ENCODE measurements at places on chromosomes 2 and 18. TPM values are rescaled to one million over a fixed set of nuclear protein-coding genes. Genes with fewer than 3 reads are reported as not detected.

GRCh38 chr18:10791169-10791831 lies 265.5 kb downstream of the NAPG start:
- peaks cover 24% of the 10 kb centered on the region for H3K27me3 ChIP-seq
- H3K4me1 ChIP-seq: peaks cover 2% of the 10 kb centered on the region
- H3K4me3 ChIP-seq: no peak overlapping the region
- no peak overlapping the region for H3K27ac ChIP-seq
- DNase-seq: no peak
- H3K36me3 ChIP-seq: no peaks in the 10 kb centered on the region

Gene ADAM23
- total RNA-seq: 0.32 TPM

Gene SERPINB12
- total RNA-seq: not detected

GRCh38 chr2:119591523-119591922 lies 47.3 kb downstream of the CFAP221 start:
- no peak for DNase-seq
- peaks cover 10% of the 10 kb centered on the region for H3K27me3 ChIP-seq
- no peaks in the 10 kb centered on the region for H3K4me1 ChIP-seq
- no peak overlapping the region for H3K27ac ChIP-seq
- H3K4me3 ChIP-seq: no peak overlapping the region

DNA sequence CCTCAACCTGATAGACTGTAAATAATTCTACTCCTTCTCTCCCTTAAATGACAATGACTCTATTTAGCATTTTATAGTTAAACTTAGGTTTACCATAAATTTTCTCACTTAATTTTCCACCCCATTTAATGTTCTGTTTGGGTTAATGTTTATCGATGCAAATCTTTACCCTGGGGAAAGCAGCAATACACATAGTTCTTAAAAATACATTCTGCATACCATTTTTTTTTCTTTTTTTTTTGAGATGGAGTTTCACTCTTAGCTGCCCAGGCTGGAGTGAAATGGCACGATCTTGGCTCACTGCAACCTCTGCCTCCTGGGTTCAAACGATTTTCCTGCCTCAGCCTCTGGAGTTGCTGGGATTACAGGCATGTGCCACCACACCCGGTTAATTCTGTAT lies 14.0 kb downstream of the STAM2 start:
- peaks cover 25% of the 10 kb centered on the region for H3K36me3 ChIP-seq
- no peaks in the 10 kb centered on the region for H3K27me3 ChIP-seq
- no peak overlapping the region for H3K4me3 ChIP-seq
- H3K27ac ChIP-seq: no peak overlapping the region
- H3K4me1 ChIP-seq: peaks cover 8% of the 10 kb centered on the region

GRCh38 chr18:50410894-50411293 lies 36.0 kb downstream of the SKA1 start:
- DNase-seq: no peak
- H3K27me3 ChIP-seq: peaks cover 50% of the 10 kb centered on the region
- H3K4me1 ChIP-seq: no peaks in the 10 kb centered on the region
- no peak overlapping the region for H3K4me3 ChIP-seq
- no peak overlapping the region for H3K27ac ChIP-seq
- H3K36me3 ChIP-seq: no peaks in the 10 kb centered on the region

DNA sequence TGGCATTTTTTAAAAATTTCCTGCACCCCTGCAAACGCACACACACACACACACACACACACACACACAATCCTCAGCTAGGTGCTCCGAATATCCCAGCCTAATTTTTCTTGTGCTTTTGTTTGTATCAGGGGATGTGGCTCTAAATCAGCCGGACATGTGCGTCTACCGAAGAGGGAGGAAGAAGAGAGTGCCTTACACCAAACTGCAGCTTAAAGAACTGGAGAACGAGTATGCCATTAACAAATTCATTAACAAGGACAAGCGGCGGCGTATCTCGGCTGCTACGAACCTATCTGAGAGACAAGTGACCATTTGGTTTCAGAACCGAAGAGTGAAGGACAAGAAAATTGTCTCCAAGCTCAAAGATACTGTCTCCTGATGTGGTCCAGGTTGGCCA lies 1.8 kb downstream of the HOXD13 start:
- peaks cover 3% of the 10 kb centered on the region for H3K36me3 ChIP-seq
- DNase-seq: no peak
- no peak overlapping the region for H3K27ac ChIP-seq
- peak overlapping the region; percentile 3 for H3K4me3 ChIP-seq
- peaks cover 18% of the 10 kb centered on the region for H3K4me1 ChIP-seq

DNA sequence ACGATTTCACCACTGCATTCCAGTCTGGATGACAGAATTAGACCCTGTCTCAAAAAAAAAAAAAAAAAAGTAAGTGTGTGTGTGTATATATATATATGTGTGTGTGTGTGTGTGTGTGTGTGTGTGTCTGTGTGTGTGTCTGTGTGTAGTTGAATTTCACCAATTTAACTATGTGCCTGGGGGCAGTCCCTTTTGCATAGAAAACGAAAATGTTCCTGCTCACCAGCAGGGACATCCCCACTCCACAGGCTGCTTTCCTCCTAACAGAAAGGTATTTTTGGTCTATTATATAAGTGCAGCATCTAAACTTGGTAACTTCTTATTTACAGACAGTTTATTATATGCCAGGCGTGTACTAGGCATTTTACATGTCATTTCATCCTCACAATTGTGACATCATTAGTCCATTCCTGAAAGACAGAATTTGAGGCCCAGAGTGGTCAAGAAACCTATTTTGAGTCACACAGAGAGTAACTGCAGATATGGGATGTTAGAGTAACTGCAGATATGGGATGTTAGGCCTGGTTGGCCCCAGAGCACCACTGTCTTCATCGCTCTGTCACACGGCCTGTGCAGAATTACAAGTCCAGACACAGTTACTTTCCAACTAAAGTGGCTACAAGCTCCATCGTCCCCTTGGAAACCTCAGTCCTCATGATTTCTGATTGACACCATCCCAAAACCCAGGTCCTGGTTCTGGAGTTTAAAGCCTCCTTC lies 9.3 kb upstream of the TTL start:
- no peak overlapping the region for H3K27ac ChIP-seq
- DNase-seq: peak; percentile 35
- peaks cover 12% of the 10 kb centered on the region for H3K27me3 ChIP-seq

DNA sequence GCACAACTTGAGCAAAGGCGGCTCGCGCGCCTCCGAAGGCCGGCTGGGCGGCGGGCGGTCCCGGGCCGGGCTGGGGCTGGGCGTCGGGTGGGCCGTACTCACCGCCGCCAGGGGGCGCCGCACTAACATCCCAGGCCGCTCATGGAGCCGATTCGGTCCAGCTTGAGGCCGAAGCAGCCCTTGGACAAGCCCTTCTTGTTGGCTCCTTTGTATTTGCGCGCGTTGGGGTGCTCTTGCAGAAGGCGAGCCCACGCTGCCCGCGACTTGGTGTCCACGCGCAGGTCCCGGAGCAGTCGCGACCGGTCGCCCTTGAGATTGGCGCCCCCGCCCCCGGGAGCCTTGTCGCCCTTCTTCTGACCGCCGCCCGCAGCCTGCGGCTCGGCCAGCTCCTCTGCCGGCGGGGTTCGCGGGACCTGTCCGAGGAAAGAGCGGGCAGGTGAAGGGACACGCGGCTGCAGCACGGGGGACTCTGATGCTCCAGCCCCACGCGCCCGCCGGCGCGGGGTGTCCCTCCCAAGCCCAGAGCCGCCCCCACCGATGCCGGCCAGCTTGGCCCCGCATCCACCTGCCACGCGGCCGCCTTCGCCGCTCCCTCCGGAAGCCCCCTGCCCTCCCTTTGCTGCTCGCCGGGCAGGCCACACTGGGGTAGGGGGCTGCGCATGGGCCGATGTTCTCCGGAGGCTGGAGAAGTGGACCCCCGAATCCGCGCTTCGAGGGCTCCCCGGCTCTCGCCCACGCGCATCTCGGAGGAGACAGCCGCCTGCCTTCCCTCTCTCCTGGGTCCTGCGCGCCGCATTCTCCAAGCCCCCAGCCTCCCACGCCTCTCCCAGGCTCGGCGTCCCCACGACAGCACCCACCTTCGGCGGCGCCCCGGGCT lies 655 bp downstream of the NPPC start:
- no peaks in the 10 kb centered on the region for H3K36me3 ChIP-seq
- peak overlapping the region; percentile 43 for H3K4me3 ChIP-seq
- H3K27ac ChIP-seq: no peak overlapping the region
- DNase-seq: peak; percentile 73
- peaks cover 9% of the 10 kb centered on the region for H3K4me1 ChIP-seq

- no peak overlapping the region for H3K4me3 ChIP-seq
- peaks cover 5% of the 10 kb centered on the region for H3K27me3 ChIP-seq
- DNase-seq: no peak
- no peaks in the 10 kb centered on the region for H3K4me1 ChIP-seq
- no peaks in the 10 kb centered on the region for H3K36me3 ChIP-seq
- no peak overlapping the region for H3K27ac ChIP-seq
These were observed 18.4 kb downstream of the KCNK3 start for GRCh38 chr2:26710743-26711456.

Gene ATF2
- total RNA-seq: 62.4 TPM

DNA sequence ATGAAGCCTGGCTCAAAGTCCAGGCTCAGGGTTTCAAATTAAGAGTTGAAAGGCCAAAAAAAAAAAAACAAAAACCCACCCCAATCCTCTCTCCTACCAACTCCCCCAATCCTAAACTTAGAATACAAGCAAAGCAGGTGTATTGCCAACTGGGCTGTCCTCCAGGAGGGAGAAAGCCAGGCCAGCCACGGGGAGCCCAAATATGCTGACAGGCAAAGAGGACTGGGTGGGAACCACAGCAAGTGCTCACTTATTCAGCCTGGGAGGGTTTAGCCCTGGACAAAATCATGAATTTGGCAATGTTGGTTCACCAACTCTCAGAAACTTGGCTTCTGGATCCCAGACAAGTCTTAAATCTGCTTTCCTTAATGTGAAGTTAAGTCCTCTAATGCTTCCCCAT lies 36.5 kb downstream of the GKN2 start:
- DNase-seq: no peak
- H3K27me3 ChIP-seq: no peaks in the 10 kb centered on the region
- no peak overlapping the region for H3K27ac ChIP-seq
- H3K4me3 ChIP-seq: no peak overlapping the region
- no peaks in the 10 kb centered on the region for H3K36me3 ChIP-seq
- peaks cover 6% of the 10 kb centered on the region for H3K4me1 ChIP-seq

Gene NRBP1
- 103 TPM for total RNA-seq

Gene RNF152
- not detected for total RNA-seq

- no peaks in the 10 kb centered on the region for H3K4me1 ChIP-seq
- H3K27ac ChIP-seq: no peak overlapping the region
- DNase-seq: no peak
- H3K36me3 ChIP-seq: no peaks in the 10 kb centered on the region
- H3K27me3 ChIP-seq: no peaks in the 10 kb centered on the region
These were observed 298.7 kb upstream of the SOX11 start for GRCh38 chr2:5393474-5393873.

DNA sequence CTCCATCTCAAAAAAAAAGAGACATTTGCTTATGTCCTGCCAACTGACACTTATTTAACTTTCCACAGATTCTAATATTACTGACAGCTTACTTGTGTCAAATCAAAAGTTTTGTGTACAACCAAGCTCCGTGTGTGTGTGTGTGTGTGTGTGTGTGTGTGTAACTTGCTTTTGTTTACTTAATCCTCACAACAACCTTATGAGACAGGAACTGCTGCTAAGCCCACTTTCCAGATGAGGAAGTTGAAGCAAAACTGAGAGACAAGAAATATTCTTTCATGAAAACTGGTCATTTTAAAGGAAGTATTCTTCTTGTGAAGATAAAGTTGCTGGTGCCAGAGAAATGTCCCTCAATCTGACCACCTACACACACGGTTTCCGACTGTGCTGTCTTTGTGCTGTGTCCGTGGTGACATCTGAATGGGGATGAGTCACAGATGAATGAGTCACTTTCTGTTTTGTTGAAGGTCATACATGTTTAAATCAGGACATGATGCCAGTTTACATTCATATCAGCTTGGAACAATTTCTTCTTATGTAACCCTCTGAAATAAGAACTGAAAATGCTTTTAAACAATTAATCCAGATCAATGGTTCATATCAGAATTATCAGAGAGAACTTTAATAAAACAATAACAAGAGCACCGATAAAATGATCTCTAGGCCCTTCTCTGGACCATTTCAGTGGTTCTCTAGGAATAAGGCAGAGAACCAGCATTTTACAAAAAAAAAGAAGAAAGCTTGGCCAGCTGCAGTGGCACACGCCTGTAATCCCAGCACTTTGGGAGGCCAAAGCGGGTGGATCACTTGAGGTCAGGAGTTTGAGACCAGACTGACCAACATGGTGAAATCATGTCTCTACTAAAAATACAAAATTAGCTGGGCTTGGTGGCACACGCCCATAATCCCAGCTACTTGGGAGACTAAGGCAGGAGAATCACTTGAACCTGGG lies 95.5 kb downstream of the THNSL2 start:
- peaks cover 6% of the 10 kb centered on the region for H3K4me1 ChIP-seq
- DNase-seq: peak; percentile 48
- no peaks in the 10 kb centered on the region for H3K36me3 ChIP-seq
- peaks cover 6% of the 10 kb centered on the region for H3K27me3 ChIP-seq
- H3K4me3 ChIP-seq: no peak overlapping the region

GRCh38 chr2:86439879-86440630 lies 1.1 kb upstream of the KDM3A start:
- peak overlapping the region; percentile 100 for H3K27ac ChIP-seq
- peaks cover 5% of the 10 kb centered on the region for H3K27me3 ChIP-seq
- no peak for DNase-seq
- H3K4me3 ChIP-seq: peak overlapping the region; percentile 89
- peaks cover 35% of the 10 kb centered on the region for H3K4me1 ChIP-seq
- H3K36me3 ChIP-seq: peaks cover 45% of the 10 kb centered on the region

GRCh38 chr2:145156199-145156598 lies 636.3 kb upstream of the ZEB2 start:
- no peak overlapping the region for H3K4me3 ChIP-seq
- no peak for DNase-seq
- H3K4me1 ChIP-seq: no peaks in the 10 kb centered on the region
- no peak overlapping the region for H3K27ac ChIP-seq
- no peaks in the 10 kb centered on the region for H3K27me3 ChIP-seq

GRCh38 chr2:31785876-31786275 lies 205.1 kb upstream of the SRD5A2 start:
- H3K4me1 ChIP-seq: no peaks in the 10 kb centered on the region
- DNase-seq: no peak
- no peaks in the 10 kb centered on the region for H3K36me3 ChIP-seq
- no peak overlapping the region for H3K27ac ChIP-seq

DNA sequence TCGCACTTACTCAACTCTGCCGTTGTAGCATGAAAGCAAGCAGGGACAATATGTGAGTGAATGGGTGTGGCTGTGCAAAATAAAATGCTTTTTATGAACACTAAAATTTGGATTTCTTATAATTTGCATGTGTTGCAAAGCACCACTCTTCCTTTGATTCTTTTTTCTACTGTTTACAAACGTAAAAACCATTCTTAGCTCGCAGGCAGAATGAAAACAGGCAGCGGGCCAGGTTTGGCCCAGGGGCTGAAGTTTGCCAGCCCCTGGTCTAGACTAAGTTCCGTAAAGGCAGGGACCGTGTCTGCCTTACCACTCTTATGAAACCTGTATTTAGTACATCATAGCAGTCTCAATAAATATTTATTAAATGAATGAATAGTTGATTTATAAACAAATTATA lies 83.7 kb upstream of the SPATS2L start:
- no peak overlapping the region for H3K27ac ChIP-seq
- no peak overlapping the region for H3K4me3 ChIP-seq
- no peak for DNase-seq
- H3K36me3 ChIP-seq: no peaks in the 10 kb centered on the region

Gene CHRND
- not detected for total RNA-seq

Gene UGT1A10
- not detected for total RNA-seq
